NCI-H1694 treated with DMSO at 0.1 percent for 48 hours (cell line): ENCODE measurements at places on chromosomes 5 and 9.

DNA sequence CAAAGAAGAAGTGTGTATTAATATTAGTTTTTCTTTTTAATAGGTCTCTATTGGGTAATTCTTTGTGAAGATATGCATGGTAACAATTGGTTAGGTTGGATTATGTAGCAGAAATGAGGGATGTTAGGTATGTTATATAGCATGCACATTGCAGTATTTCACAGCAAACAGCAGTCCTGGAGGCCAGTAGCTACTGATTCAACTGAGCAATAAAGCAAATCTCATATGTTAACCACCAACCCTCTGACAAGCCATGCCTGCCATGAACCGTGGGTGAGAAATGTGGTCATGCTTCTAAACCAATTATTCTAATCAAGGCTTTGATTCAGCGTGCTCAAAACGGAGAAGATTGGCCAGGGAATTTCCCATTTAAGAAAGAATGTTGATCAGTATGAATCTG lies 313.0 kb upstream of the CDH6 start:
- no peak for DNase-seq

DNA sequence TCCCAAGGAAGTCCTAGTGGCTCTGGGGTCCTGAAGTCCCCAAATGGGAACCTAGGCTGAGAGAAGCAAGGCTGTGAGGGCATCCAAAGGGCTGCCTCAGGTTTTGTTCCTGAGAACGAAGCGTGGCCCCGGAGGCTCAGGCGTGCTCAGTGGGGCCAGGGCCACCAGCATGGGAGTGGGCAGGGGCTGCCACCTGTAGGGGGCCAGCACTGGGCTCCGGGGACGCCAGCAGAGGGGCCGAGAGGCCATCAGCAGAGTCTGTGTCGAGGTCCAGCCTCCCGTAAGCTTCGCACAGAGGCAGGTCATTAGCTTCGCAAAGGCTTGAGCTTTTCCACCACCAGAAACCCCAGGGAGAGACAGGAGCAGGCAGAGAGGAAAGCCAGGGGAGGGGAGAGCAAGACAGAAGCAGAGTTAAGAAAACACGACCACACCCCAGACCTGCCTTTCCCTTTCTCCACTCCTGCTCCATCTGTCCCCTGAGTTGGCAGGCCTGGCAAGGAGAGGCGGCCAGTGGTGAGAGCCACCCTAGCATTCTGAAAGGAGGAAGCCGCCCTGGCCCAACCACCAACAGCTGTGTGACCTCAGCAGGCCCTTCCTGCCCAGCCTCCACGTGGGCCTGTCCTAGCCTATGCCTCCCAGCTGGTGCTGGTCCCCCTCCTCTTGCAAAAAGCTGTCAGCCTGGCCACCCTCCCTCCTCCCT lies 5.5 kb upstream of the SURF6 start:
- DNase-seq, result no peak

GRCh38 chr5:54671681-54672080 lies 154.1 kb downstream of the SNX18 start:
- DNase-seq, result no peak

- peak; percentile 30 for DNase-seq
Measured at GRCh38 chr9:121640076-121640475, 11.4 kb upstream of the DAB2IP start.

DNA sequence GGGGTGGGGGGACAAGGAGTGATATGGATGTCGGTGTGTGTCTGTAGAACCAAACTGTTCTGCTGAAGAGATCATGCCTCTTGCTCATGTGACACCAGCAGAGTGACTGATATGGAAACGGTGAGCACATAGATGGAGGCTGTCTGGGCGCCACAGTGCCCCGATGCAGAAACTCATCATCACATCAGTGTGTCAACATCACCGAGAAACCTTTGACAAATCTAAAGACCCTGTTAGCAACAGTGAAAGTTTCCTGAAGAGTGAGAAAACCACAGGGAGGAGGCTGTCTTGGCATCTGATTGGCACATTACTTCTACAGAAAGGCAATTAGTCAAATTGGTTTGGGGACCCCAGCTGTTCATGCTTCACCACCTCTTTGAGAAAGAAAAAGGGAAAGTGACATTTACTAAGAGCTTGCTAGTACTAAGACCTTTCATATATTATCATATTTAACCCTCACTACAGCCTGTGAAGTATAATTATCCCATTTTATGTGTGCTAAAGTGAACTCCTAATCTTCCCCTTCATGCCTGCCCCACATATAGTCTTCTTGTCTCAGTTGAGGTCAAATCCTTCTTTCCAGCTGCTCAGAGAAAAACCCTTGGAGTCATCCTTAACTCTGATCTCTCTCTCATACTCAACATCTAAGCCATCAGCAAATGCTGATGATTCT lies 25.6 kb downstream of the CSF2 start:
- DNase-seq, result no peak

DNA sequence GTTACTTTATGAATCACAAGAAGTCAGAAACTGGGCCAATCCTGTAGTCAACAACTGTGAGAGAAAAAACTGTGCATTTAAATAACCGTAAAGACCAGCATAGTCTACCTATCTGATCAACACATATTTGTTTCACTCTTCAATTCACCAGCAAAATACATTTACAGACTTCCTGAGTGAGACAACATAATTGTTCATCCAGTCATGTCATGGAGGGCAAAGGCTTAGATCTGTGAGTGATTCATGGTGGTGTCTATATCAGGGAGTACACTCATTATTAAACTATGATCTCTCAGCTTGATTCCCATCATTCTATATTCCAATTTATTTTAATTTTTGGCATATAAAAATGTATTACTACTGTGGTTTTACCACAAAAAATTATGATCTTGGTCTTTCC lies 694.6 kb downstream of the DNAH5 start:
- DNase-seq, result no peak
